ENCODE measurements at places on chromosomes 1 and 21. TPM values are rescaled to one million over a fixed set of nuclear protein-coding genes. Genes with fewer than 3 reads are reported as not detected.

- DNase-seq = peak; percentile 28
- H3K27me3 ChIP-seq = no peaks in the 10 kb centered on the region
- H3K4me3 ChIP-seq = peak overlapping the region; percentile 80
These were observed 750 bp downstream of the SYNJ1 start for GRCh38 chr21:32726839-32727686.

DNA sequence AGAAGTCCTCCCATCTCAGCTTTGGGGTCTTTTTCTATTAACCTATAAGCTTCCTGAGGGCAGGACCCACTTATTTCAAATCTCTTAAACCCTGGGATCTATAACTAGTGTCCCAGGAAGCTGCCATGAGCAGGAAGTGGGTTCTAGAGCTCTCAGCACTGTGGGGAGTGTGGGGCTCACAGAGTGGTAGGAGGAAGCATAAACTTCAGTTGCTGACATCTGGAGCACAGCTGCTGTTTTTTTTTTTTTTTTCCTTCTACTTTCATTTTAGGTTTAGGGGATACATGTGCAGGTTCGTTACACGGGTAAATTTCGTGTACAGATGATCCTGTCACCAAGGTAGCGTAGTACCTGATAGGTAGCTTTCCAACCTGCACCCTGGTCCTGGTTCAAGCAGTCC is 59.3 kb downstream of the AK4 start:
- no peaks in the 10 kb centered on the region for H3K27me3 ChIP-seq
- H3K27ac ChIP-seq = no peak overlapping the region
- no peaks in the 10 kb centered on the region for H3K36me3 ChIP-seq
- H3K4me3 ChIP-seq = no peak overlapping the region
- DNase-seq = no peak
- no peaks in the 10 kb centered on the region for H3K4me1 ChIP-seq

GRCh38 chr1:100006688-100007087 is 36.9 kb downstream of the SLC35A3 start:
- no peak overlapping the region for H3K27ac ChIP-seq
- H3K27me3 ChIP-seq = no peaks in the 10 kb centered on the region
- no peak for DNase-seq
- H3K36me3 ChIP-seq = peaks cover 28% of the 10 kb centered on the region
- H3K4me3 ChIP-seq = no peak overlapping the region

GRCh38 chr1:30955448-30956015 is 47.0 kb upstream of the SDC3 start:
- no peak for DNase-seq
- no peak overlapping the region for H3K27ac ChIP-seq

Gene HES3
- total RNA-seq = not detected

DNA sequence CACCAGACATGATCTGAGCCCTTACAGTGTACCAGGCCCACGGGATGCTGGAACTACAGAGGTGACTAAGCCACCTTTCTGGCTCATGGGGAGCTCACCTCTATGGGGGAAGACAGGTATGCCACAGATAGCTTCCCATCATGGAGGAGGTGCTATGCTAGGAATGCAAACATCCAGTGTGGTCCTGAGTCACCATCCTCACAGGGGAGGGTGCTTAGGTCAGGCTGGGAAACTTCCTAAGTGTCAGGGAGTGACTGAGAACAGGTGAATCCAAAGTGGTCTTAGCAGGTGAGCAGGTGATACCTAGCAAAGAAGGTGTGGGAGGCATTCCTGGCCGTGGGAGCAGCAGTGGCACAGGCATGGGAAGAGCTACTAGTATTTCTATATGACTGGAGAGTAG is 8.6 kb upstream of the RASSF5 start:
- no peaks in the 10 kb centered on the region for H3K27me3 ChIP-seq
- H3K27ac ChIP-seq = no peak overlapping the region
- no peak overlapping the region for H3K4me3 ChIP-seq
- H3K36me3 ChIP-seq = no peaks in the 10 kb centered on the region
- H3K4me1 ChIP-seq = peaks cover 20% of the 10 kb centered on the region

DNA sequence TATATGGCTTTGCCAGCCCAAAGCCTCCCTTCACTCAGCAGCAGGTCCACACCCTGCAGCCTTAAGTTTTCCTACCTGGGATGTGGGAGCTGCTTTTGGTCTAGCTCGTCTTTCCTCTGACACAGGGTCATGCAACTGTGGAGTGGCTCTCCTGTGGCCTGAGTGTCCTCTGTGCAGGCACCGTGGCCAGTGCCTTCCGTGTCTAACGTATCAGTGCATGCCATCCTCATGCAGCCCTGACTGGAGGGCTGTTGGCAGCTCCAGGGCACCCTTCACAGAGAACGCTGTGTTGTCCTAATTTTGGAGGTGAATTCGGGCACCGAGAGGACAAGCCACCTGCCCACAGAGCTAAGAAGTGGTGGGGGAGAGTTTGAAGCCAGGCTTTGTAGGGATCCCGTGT is 25.7 kb upstream of the C1orf174 start:
- no peak overlapping the region for H3K27ac ChIP-seq
- no peak overlapping the region for H3K4me3 ChIP-seq
- H3K4me1 ChIP-seq = no peaks in the 10 kb centered on the region
- H3K36me3 ChIP-seq = no peaks in the 10 kb centered on the region
- peaks cover 59% of the 10 kb centered on the region for H3K27me3 ChIP-seq
- DNase-seq = no peak

DNA sequence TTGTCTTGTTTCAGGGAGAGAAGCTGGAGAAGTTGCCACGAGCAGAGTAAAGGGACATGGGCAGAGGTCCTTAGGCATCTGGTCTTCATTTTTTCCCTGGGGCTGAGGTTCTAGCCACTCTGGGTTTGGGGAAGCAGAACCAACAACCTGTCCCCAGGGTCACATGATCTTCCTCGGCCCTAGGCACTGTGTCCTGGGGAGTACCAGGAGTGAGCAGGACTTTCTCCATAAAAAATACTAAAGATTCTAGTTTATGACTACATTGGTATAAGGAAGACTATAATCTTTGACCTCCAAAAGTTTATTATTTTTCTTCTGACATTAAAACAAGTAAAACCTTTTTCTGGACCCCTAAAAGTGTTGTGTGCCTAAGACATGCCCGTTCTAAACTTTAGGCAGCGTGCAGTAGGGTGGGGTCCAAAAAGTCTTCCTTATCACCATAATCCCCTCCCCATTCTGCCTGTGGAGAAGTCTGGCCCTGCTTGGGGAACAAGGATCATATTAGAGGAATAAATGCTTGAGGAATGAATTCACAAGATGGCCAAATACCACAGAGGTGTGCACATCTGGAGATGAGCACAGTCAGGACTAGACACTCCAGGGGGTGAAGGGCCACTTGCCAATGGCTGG is 19.3 kb upstream of the IGSF3 start:
- H3K4me1 ChIP-seq = peaks cover 6% of the 10 kb centered on the region
- peak; percentile 11 for DNase-seq
- H3K36me3 ChIP-seq = no peaks in the 10 kb centered on the region
- no peak overlapping the region for H3K27ac ChIP-seq

GRCh38 chr1:156368889-156369684 is at the start of gene RHBG:
Gene RHBG, plus strand, starts transcription at chr1:156369211. Its CDS starts 39 bp downstream, at chr1:156369250.
- H3K27me3 ChIP-seq = no peaks in the 10 kb centered on the region
- peaks cover 5% of the 10 kb centered on the region for H3K4me1 ChIP-seq
- H3K36me3 ChIP-seq = no peaks in the 10 kb centered on the region
- H3K4me3 ChIP-seq = peak within 1 kb of the TSS; percentile 80
- H3K27ac ChIP-seq = no peak within 1 kb of the TSS

GRCh38 chr1:196308176-196308575 is 300.1 kb downstream of the KCNT2 start:
- peaks cover 20% of the 10 kb centered on the region for H3K4me1 ChIP-seq
- H3K4me3 ChIP-seq = no peak overlapping the region
- no peaks in the 10 kb centered on the region for H3K36me3 ChIP-seq
- no peak overlapping the region for H3K27ac ChIP-seq
- DNase-seq = no peak

Gene TAS1R1
- not detected for total RNA-seq

- DNase-seq = no peak
- no peak overlapping the region for H3K4me3 ChIP-seq
- H3K36me3 ChIP-seq = no peaks in the 10 kb centered on the region
- H3K27ac ChIP-seq = no peak overlapping the region
- H3K4me1 ChIP-seq = no peaks in the 10 kb centered on the region
These were observed 20.5 kb upstream of the DMRTB1 start for GRCh38 chr1:53438427-53439336.

Gene C1orf185
- total RNA-seq = not detected

Gene BMP8A
- 0.11 TPM for total RNA-seq

DNA sequence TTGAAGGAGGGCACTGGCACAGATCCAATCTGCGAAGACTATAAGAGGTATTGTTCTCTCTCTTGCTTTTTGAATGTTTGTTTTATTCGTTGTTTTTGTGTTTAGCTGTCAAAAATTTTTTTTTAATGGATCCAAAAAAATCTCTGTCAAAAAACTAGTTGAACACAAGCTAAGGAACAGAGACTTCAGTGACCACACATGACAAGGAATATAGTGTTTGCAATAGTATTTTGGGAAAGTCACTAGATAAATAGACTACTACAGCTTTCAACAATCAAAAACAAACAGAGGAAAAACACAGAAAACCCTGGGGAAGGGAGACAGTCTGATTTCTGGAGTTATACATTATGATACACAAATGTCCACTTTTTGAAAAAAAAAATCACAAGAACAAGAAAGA is 36.9 kb upstream of the COA6 start:
- no peak overlapping the region for H3K27ac ChIP-seq
- no peak overlapping the region for H3K4me3 ChIP-seq
- no peaks in the 10 kb centered on the region for H3K4me1 ChIP-seq
- H3K27me3 ChIP-seq = no peaks in the 10 kb centered on the region

DNA sequence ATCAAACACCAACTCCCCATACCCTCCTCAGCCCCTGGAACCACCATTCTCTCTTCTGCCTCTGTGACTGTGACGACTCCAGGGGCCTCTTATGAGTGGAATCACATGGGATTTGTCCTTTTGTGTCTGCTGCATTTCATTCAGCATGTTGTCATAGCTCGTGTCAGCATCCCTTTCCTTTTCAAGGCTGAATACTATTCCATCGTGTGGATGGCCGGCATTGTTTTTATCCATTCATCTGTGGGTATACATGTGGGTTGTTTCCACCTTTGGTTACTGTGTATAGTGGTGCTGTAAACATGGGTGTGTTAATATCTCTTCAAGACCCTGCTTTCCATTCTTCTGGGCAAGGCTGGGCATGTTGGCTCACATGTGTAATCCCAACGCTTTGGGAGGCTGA is 17.1 kb upstream of the OBSCN start:
- no peak for DNase-seq
- no peak overlapping the region for H3K27ac ChIP-seq
- H3K27me3 ChIP-seq = no peaks in the 10 kb centered on the region
- H3K4me3 ChIP-seq = no peak overlapping the region
- H3K36me3 ChIP-seq = no peaks in the 10 kb centered on the region
- H3K4me1 ChIP-seq = peaks cover 8% of the 10 kb centered on the region

GRCh38 chr1:61692155-61692800 is 32.7 kb downstream of the TM2D1 start:
- H3K4me3 ChIP-seq = peak overlapping the region; percentile 51
- H3K27me3 ChIP-seq = no peaks in the 10 kb centered on the region
- H3K27ac ChIP-seq = peak overlapping the region; percentile 35
- peaks cover 6% of the 10 kb centered on the region for H3K36me3 ChIP-seq

- no peak overlapping the region for H3K4me3 ChIP-seq
- H3K27ac ChIP-seq = no peak overlapping the region
- H3K4me1 ChIP-seq = no peaks in the 10 kb centered on the region
- no peaks in the 10 kb centered on the region for H3K27me3 ChIP-seq
- H3K36me3 ChIP-seq = no peaks in the 10 kb centered on the region
These were observed 123.9 kb downstream of the GLIS1 start for GRCh38 chr1:53615101-53615500.

GRCh38 chr1:245901565-245901964 is 605.5 kb downstream of the SMYD3 start:
- no peaks in the 10 kb centered on the region for H3K36me3 ChIP-seq
- no peak overlapping the region for H3K4me3 ChIP-seq
- H3K4me1 ChIP-seq = no peaks in the 10 kb centered on the region
- H3K27me3 ChIP-seq = no peaks in the 10 kb centered on the region
- DNase-seq = no peak

Gene AMY1C
- total RNA-seq = not detected

- no peaks in the 10 kb centered on the region for H3K4me1 ChIP-seq
- DNase-seq = no peak
- H3K27ac ChIP-seq = no peak overlapping the region
- H3K36me3 ChIP-seq = no peaks in the 10 kb centered on the region
- no peak overlapping the region for H3K4me3 ChIP-seq
These were observed 347.3 kb downstream of the DPYD start for GRCh38 chr1:97573553-97573952.

DNA sequence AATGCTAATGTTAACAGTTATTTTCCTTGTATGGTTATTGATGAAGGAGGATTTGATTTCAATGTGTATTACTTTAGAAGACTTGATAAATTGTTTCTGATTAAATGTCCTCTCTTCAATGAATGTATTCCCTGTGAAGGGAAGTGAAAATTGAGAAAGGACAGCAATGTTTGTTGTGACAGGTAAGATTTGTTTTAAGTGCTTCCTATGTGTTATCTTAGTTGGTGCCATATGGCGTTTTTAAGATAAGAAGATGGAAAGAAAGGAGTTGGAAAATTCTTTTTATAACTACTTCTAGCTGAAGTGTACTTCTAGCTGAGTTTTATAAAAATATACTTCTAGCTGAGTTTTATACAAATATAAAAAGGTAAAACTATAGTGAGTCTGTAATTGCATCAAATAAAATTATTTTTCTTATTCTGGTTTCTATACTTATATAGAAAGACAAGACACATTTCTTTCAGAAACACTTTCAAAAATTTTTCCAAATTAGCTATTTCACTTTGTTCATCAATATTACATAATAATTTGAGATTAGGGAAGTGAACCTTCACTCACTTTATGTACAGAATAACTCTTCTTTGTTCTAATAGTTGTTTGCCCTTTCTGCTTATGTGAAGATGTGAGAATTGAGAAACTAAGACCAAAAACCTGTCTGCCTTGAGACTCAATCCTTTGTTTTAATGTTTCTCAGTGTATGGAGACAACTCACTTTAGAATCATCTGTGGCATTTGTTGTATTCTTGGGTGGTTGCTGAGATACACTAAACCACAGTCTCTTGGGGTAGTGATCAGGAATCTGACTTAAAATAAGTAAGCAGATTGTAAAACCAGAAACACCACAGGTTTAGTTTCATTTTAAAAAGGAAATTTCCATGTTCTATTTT is 382.9 kb upstream of the B3GALT2 start:
- H3K36me3 ChIP-seq = no peaks in the 10 kb centered on the region
- no peak for DNase-seq
- no peaks in the 10 kb centered on the region for H3K27me3 ChIP-seq
- H3K27ac ChIP-seq = no peak overlapping the region
- no peaks in the 10 kb centered on the region for H3K4me1 ChIP-seq
- H3K4me3 ChIP-seq = no peak overlapping the region

All from PC-3 (cell line).